Urothelium cell line (cell line): ENCODE measurements at places on chromosomes 1 and 21.

GRCh38 chr1:76802094-76802493 lies 65.2 kb upstream of the ST6GALNAC5 start:
- no peak for DNase-seq

GRCh38 chr21:37970548-37970947 lies 54.3 kb upstream of the KCNJ6 start:
- DNase-seq = no peak

- DNase-seq = no peak
These were observed 223.4 kb downstream of the FMN2 start for GRCh38 chr1:240314845-240315801.

- no peak for DNase-seq
These were observed 159.5 kb downstream of the GPATCH2 start for GRCh38 chr1:217471403-217471802.

DNA sequence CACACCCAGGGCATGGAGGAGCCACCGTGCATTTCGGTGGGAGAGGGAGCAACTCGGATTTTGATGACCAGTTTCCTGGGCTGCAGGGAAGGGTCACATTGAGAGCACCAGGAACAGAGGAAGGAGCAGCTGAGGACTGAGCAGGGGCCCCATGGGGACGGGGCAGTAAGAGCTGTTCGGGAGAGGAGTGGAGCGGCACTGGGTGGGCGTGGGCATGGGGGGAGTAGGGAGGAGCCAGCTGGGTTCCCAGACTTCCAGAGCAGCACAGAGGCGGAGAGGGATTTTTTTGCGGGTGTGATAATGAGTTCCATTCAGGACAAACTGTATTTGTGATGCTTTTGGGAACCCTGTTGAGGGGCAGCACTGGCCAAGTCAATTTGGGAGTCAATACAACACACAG lies 17.4 kb upstream of the GPR153 start:
- DNase-seq = no peak
